ENCODE measurements at places on chromosomes 7 and 10.

DNA sequence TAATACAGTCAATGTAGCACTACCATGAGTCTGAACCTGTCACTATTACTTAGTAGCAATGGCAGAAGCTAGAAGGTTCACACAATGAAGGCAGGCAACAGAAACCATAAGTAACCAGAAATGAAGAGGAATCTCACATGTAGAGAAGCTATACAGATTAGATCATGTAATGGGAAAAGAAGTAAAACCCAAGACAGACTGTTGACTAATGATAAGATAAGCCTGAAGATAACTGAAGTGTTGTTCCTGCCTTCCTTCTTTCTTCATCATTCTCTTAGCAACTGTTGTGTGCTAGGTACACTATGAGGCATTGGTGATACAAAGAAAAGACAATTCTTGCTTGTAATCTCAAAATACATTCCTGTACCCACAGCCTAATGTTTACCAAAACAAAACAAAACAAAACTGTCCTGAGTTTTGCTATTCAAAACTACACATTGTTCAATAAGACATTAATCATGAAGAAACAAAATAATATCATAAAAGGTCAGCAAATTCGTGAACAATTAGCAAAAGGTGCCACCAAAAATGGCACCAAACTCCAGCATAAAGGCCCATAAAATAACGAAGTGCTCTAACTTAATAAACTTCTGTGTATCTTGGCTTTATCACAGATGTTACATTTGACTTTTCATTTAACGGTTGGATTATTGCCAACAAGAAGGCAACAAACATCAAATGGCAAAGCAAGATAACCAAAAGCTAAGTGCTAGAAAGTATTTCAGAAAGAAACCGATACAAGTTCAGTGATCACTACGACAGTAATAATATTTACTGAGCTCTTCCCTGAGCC lies 27.1 kb downstream of the ZNF800 start:
- DNase-seq = no peak

DNA sequence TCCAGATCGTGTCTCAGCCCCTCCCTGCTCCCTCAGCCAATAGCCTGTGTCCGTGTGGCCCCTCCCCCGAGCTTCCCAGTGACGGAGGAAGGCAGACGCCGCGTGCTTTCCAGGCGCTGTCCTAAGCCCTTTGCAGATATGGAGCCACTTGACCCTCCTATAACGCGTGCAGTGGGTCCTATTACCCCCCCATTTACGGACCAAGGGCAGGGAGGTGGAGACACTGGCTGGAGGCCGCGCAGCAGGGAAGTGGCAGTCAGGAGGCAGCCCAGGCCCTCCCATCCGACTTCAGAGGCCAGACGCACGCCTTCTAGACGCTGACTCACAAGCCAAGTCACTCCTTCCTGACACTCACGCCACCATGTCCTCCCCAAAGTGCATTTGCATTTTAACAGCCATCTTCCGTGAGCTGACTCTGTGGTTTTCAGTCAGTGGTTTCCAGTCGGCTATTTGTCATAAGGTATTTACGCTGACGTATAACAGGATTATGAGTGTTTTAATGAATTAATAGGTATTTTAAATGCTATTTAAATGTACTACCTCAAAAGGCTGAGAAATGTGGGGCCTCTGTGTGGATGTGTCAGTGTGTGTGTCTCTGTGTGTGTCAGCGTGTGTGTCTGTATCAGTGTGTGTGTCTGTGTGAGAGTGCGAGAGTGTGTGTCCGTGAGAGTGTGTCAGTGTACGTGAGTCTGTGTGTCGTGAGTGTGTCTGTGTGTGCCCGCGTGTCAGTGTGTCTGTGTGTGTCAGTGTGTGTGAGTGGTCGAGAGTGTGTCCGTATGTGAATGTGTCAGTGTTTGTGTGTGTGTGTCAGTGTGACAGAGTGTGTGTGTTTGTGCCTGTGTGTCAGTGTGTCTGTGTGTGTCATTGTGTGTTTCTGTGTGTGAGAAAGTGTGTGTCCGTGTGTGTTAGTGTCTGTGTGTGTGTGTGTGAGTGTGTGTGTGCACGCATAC lies 92.0 kb upstream of the INSIG1 start:
- DNase-seq = no peak

DNA sequence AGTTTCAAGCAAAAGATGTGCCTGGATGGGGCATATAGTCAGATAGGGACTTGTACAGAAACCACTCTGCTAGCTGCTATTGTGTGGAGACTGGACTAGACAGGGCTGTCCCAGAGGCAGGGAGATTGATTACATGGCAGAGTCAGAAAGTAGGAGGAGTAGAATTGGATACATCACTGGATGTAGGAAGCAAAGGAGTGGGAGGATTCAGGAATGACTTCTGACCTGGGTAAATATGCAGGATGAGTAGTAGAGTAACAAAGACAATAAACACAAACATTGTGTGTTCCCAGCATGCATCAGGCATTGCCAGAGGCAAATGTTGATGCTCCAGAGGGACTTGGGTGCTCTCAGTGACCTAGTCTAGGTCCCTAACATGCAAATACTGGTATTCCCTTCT lies 30.9 kb upstream of the MAT1A start:
- DNase-seq = no peak

- DNase-seq = no peak
Measured at GRCh38 chr7:131300572-131301466, 26.9 kb upstream of the MKLN1 start.

DNA sequence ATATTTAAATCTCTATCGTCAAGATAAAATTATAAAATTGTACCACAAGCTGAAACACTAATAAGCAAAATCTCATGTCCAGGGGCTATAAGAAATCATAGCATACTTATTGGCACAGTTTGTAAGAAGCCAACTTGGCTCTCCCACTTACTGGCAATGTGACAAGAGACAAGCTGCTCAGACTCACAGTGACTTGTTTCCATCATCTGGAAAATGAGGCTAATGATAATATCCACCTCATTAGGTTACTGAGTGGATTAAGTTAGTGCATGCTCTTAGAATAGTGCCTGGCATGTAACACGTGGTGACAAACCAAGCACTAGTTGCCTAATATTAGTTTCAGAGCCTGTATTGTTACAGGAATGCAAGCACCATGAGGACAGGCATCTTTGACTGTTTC lies 234.4 kb downstream of the GLI3 start:
- DNase-seq = no peak

DNA sequence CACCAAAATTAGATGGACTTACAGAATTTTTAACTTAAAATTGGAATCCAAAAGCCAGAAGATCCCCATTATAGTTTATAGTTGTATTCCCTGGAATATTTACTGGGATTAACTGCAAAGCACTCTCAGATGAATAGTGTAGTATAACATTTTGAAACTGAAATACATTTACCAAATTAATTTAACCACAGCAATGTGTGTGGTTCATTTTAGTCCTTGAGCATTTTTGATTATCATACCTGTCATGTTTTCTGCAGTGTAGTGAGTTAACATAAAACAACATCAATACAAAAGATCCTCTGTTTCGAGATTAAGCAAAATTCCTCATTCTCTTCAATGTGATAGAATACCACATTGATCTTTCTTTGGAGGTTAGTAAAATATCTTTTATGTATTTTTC lies 3.7 kb downstream of the VIM start:
- no peak for DNase-seq

DNA sequence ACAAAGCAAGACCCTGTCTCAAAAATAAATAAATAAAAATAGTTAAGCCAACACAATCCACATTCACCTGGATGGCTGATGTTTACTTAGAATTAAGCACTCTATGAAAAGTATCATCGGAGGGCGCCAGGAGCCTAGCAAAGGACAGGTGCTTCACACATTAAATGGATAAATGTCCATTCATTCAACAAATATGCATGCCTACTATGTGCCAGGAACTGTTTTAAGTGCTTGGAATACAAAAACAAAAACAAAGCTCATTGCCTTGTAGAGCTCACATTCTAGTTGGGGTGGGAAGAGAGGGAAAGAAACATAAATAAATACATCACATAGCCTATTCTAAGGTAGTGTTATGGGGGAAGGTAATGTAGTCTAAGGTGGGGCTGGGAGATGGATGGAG lies 4.1 kb downstream of the BAIAP2L1 start:
- peak; percentile 35 for DNase-seq

- DNase-seq = no peak
Measured at GRCh38 chr10:3902809-3903410, 117.9 kb upstream of the KLF6 start.

GRCh38 chr7:92547579-92547978 lies 19.0 kb downstream of the RBM48 start:
- no peak for DNase-seq

DNA sequence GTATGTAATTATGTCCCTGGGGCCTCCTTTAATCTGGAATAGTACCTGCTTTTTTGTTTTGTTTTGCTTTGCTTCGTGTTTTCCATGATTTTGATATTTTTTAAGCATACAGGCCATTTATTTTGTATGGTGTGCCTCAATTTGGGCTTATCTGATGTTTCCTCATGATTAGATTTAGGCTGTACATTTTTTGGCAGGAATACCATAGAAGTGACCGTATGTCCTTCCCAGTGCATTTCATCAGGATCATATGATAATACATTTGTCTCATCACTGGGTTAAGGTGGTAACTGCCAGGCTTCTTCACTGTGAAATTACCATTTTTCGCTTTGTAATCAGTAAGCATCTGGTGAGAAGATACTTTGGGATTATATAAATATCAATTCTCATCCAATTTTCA lies 117.8 kb upstream of the SAMD8 start:
- no peak for DNase-seq

- DNase-seq = no peak
Measured at GRCh38 chr7:157903710-157904109, 566.9 kb downstream of the DNAJB6 start.

DNA sequence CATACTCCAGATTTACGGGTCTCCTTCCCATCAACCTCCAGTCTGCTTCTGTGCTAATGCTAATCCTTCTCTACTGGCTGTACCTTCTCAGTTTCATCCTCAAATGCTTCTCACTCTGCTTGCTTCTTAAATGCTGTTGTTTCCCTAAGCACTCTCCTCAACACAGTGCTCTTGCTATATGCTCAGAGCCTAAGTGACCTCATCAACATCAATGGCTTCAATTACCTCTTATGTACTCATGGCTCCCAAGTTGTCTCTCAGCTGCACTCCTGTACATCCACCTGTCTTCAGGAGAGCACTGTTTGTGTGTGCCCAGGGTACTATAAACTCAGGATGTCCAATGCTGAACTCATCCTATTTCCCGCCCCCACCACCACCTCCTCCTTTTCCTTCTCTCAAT lies 22.5 kb downstream of the ELAPOR2 start:
- DNase-seq = no peak

GRCh38 chr7:135827391-135827790 lies 78.8 kb upstream of the FAM180A start:
- no peak for DNase-seq

GRCh38 chr10:71763352-71764127 lies 9.8 kb downstream of the VSIR start:
- DNase-seq = no peak

GRCh38 chr7:148458263-148458662 lies 132.3 kb upstream of the C7orf33 start:
- no peak for DNase-seq

- DNase-seq = no peak
Measured at GRCh38 chr7:142948603-142949002, 9.3 kb downstream of the LLCFC1 start.

GRCh38 chr10:36989233-36989632 lies 136.2 kb upstream of the ANKRD30A start:
- no peak for DNase-seq

DNA sequence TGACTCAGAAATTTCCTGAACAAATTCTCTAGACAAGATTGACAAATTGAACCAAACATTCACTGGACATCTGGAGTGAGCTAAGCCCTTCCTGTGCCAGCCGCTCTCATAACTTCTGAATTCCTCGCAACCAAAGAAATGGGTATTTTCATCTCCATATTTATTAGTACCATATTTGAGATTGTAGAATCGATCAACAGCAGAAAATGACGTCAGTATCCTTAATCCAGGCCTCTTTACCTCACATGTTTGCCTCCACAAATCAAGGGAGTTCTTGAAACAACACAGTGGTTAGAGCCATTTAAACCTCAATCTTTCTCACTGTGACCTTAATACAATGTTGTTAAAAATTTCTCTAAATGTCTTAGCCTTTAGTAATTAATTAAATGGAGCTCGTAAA lies 735.6 kb upstream of the SORCS1 start:
- no peak for DNase-seq

GRCh38 chr10:12668634-12669033 lies 319.3 kb downstream of the CAMK1D start:
- DNase-seq = no peak

- DNase-seq = no peak
Measured at GRCh38 chr10:125038637-125039036, 96.7 kb downstream of the ZRANB1 start.

DNA sequence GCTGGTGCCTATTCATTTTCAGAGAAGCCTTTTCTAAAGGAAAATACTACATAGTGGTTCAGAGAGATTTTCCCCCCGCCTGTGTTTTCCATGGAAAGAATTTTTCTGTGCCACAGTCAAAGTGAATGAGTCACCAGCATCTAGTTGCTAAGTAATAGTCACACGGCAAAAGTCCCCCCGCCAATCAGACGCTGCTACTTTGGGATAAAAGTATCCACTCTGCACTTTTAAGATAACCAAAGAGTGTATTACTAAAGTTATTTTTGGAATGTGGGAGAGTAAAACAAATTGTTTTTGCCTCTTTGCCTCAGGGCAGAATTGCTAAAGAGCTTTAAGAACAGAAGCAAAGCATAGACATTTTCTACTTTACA lies 23.5 kb downstream of the ABLIM1 start:
- DNase-seq = no peak
